ENCODE measurements at places on chromosomes 3 and 15. TPM values are rescaled to one million over a fixed set of nuclear protein-coding genes. Genes with fewer than 3 reads are reported as not detected.
A peak's percentile ranks its signal among the peaks of the same experiment; 100 is the strongest.

GRCh38 chr3:23480329-23480714, 277.2 kb downstream of the UBE2E2 start:
- no peak for DNase-seq

DNA sequence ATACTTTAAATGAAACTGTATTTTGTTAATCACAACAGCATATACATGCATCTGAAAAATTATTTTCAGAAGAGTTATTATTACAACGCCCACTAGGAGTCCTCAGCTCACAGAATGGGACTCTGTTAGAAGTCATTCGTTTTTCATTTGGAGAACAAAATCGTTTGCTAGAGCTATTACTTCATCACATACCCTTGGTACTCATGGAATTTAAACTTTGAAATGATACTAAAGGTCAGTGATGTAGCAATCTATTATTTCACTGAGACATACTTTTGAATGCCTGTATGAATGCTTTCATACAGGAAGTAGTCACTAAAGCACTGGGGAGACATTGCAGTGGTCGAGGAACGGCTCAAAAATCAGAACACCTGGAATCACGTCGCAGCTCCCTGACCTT, 198.1 kb downstream of the MBNL1 start:
- DNase-seq = peak; percentile 27

GRCh38 chr15:31384568-31384967, 57.9 kb downstream of the KLF13 start:
- DNase-seq = no peak

GRCh38 chr3:186360779-186361178, 1.3 kb downstream of the DGKG start:
- DNase-seq = no peak

GRCh38 chr3:27081992-27082607, 287.1 kb downstream of the NEK10 start:
- DNase-seq = no peak

GRCh38 chr15:71914092-71914491, 103.7 kb downstream of the NR2E3 start:
- DNase-seq = no peak

The DAZL gene
- 0.07 TPM for total RNA-seq

The ZNF501 gene
- total RNA-seq = not detected

- DNase-seq = peak; percentile 100
Measured at GRCh38 chr3:157127831-157128767, 31.8 kb downstream of the CCNL1 start.

GRCh38 chr3:71089271-71089847, 494.2 kb downstream of the FOXP1 start:
- DNase-seq = no peak

- no peak for DNase-seq
Measured at GRCh38 chr15:29615791-29616190, 206.5 kb downstream of the TJP1 start.

The FGD5 gene
- not detected for total RNA-seq

- no peak for DNase-seq
Measured at GRCh38 chr3:65035246-65035645, 347.4 kb upstream of the ADAMTS9 start.

DNA sequence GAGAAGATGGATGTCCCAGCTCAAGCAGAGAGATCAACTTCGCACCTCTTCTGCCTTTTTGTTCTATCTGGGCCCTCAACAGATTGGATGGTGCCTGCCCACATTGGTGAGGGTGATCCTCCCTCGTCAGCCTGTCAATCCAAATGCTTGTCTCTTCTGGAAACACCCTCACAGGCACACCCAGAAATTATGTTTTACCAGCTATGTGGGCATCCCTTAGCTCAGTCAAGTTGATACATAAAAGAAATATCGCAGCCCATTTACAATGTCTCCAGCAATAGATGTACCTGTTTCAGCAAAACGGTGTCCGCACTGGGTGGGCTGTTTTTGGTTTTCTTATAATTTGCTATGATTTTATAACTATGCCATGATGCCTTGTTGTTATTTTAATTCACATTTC, 27.5 kb upstream of the CA12 start:
- DNase-seq = no peak

The GP9 gene
- total RNA-seq = not detected

GRCh38 chr15:73600413-73601335, 32.5 kb downstream of the NPTN start:
- no peak for DNase-seq

The AADAC gene
- not detected for total RNA-seq

The FBXO40 gene
- 0.05 TPM for total RNA-seq

DNA sequence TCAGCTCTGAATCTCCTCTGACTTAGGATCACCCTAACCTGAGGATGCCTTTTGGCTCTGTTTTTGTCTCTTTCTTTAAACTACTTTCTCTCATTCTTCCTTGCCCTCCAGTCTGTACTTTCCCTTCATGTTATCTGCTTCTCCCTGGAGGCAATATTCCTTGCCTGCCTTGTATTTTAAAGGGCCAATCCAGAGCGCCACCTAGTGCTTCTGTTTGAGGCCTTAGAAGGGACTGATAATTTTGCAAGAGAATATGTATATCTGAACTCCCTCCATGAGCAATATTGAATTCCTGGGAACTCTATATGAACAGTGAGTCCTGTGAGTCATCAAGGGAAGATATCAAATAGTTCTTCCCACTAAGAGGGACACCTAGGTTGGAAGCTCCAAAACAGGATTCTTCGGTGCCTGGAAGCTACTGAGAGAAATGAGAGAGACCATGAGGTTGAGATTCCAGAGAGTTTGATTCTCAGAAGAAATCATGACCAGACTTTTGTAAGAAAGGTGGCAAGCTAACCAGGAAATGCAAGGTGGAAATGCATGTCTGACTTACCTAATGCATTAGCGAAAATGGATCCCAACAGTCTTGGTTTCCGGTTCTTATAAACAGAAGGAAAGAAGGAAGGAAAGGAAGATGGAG, 203.8 kb upstream of the CD96 start:
- peak; percentile 87 for DNase-seq

DNA sequence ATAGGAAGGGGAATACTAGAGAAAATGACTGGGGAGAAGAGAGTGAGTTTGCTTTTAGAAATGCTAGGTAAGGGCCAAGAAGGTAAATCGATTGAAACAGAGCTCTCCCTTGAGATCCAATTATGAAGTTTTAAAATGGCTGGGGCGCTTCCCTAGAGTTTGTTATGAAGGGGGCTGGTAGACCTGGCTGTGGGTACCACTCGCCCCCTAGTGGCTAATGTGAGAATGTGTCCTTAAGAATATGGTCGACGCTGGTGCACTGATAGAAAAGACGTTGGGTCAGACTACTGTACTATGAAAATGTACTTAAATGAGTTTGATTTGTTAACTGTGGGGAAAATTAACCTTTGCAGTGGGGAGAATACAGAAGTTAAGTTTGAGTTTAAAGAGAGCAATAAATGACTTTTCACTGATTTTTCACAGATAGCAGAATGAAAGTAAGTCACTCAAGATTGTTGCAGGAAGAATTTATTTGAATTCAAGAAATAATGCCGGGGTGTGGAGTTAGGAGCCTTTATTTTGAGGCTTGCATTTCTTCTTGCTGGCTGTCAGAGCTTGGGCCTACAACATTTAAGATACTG, 9.2 kb downstream of the TMPRSS7 start:
- peak; percentile 81 for DNase-seq

- peak; percentile 33 for DNase-seq
Measured at GRCh38 chr3:84547971-84548970, 410.5 kb upstream of the CADM2 start.

- no peak for DNase-seq
Measured at GRCh38 chr3:139213936-139214335, 129.9 kb upstream of the MRPS22 start.

GRCh38 chr3:103729547-103729946, 1294.7 kb downstream of the ZPLD1 start:
- DNase-seq = no peak

DNA sequence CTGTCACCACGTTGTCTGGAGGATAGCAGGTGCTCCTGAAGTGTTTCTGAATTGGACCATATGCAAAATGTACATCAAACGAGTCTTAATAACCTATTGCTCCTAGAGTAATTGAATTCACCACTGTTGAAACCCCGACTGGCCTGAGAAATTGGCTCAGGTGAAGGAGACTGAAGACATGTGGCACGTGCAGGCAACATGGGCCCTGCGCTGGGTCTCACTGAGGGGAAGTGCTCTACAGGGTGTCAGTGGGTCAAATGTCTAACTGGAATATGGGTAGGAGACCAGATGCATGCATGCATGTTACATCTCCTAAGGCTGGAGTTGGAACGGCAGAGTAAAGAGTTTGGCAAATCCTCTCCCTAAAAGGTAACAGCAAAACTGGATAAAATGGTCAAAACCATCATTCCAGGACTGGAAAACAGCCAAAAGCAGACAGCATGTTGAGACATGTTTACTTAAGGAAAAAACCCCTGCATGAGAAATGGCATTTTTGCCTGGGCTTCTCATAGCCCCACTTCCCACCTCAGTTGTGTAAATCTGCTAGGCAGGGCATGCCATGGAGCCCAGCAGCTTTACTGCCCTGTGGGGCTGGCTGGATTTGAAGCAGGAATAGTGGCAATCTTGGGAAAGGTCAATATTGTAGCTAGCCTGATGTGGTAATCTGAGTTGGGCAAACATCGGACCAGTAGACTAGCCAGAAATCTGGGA, 131.3 kb downstream of the TJP1 start:
- no peak for DNase-seq

DNA sequence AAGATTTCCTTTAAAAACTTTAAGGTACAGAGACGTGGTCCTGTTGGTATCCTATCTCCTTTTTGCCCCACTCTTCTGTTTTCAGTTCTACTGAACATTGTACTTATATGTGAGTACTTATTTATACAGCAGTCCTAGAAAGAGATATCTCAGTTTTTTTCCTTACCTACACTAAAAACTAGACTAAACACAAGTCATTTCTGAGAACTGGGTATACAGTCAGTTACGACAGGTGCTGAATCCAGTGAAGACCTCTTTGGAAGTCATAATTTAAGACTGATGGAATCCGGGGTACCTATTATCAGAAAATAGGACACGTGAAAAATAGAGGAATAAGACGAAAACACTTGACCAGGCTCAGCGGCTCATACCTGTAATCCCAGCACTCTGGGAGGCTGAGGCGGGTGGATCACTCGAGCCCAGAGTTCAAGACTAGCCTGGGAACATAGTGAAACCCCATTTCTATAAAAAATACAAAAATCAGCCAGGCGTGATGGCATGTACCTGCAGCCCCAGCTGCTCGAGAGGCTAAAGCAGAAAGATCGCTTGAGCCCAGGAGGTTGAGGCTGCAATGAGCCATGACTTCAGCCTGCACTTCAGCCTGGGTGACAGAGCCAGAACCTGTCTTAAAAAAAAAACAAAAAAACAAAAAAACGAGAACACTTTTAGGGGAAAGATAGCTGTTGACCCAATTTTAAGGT, 76.3 kb downstream of the KLHL25 start:
- no peak for DNase-seq

The CLSTN2 gene
- total RNA-seq = 0.23 TPM

DNA sequence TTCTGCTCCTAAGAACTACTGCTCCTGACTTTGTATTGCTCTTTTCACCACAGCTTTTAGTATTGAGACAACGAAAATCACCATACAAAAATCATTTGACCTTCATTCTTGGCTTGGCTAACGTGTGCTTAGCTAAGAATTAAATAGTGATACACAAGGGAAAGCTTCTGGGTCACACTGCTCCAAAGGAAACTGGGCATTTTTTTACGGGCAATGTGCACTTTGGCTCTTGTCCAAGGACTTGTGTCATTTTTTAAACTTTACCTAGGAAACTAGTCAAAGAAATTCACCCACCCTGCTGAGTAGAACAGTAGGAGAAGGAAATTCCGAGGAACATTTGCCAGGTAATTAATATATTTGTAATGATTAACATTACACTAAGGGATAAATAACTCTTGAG, 19.8 kb downstream of the WDR72 start:
- DNase-seq = no peak

DNA sequence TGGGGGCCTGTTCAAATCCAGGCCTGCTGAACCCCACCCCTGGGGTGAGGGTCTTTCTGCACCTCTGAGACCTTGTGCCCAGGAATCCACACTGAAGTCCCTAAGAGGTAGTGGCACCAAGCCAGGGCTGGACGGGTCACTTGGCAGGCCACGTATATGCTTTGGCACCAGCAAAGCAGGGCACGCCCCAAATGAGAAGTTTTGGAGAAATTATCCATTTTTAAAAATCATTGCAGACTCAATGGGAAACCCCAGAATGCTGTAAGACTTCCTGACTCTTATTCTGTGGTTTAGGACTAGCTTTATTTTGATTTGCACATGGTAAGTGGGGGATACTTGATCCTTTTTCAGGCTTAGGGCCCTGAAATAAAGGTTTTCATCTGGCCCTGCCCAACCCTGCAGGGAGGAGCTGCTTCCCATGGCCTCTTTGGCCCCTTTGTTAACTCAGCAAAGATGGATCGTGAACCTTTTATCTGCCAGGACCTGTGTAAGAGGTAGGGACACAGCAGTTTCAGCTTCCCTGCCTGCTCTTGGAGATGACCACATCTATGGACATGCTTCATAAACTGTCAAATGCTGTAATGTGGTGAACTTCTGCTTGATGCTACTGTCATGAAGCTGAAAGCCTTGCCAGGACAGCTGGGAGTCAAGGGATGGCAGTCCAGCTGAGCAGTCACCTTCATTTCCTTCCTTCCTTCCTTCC, 88.0 kb downstream of the HMG20A start:
- peak; percentile 27 for DNase-seq
